GM13976 (cell line): ENCODE measurements at places on chromosomes 7 and 10.

- DNase-seq = no peak
These were observed 96.0 kb upstream of the TMEM168 start for GRCh38 chr7:112886208-112886607.

GRCh38 chr10:18178854-18179483 lies 38.7 kb downstream of the CACNB2 start:
- no peak for DNase-seq

DNA sequence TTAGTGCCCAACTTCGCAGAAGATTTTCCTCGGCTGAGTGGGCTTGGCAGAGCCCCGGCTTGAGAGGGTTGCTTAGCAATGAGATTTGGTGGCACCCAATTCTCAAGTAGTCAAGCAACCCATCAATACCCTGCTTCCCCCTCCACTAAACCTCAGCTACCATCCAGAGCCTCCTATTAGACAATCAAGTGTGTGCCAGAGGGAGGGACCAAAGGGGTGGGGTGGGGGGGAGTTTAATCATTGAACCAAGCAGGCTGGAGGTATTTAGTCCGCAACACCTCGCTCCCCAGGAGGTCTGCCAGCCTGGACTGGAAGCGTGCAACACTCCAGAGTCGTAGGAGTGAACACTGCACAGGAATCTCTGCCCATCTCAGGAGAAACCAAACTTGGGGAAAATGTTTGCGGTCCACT lies at the start of gene HKDC1:
HKDC1 (plus strand) TSS at position 292 of the 411 bp plus-strand sequence; CDS start at position 396, 104 bp downstream.
- DNase-seq = no peak

DNA sequence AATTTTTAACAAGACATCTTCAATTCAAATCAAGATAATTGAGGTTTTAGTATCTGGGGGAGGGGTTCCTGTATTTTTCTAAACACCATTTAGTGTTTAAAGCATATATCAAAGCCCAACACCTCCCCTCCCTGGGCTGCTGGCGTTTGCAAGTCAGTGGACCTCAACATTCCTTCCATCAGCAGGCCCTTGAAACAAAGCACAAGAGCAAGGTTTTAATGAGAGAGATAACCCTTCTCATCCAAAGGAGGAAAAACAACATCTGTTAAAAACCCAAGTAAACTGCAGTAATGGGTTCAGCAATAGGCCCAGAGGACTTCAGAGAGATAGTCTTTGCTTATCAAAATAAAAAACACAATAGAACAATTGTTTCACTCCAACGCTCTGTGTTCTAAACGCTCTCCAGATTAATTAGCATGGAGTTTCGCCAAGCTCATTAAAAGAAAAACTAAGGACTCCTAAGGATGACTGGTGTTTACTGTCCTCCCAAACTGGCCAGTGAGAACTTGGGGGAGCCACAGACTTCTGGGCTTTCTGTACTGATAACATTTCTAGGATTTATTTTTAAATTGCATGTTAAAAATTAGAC lies 2.5 kb downstream of the JCAD start:
- DNase-seq = no peak

DNA sequence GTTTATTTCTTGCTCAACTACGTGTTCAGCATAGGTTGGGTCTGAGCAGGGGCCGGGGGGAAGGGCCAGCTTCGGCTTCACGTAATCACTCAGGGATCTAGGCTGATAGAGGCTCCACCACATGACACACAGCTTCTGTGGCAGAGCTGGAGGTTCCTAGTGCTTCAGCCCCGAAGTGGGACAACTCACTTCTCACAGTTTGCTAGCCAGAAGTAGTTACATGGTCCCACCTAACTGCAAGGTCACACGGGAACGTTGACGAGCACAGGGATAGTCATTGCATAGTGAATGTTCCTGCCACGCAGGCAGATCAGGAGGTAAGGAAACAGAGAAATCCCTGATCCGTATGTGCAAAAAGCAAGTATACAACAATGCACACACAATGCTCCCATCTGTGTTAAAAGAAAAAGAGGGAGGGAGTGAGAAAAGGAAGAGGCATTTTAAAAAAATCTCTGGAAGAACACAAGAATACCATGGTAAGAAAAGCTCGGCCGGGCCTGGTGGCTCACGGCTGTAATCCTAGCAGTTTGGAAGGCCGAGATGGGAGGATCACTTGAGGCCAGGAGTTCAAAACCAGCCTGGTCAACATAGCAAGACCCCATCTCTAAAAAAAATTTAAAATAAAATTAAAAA lies 16.9 kb downstream of the SMURF1 start:
- DNase-seq = no peak

- DNase-seq = peak; percentile 2
These were observed 57.0 kb upstream of the DKK1 start for GRCh38 chr10:52256832-52257691.

DNA sequence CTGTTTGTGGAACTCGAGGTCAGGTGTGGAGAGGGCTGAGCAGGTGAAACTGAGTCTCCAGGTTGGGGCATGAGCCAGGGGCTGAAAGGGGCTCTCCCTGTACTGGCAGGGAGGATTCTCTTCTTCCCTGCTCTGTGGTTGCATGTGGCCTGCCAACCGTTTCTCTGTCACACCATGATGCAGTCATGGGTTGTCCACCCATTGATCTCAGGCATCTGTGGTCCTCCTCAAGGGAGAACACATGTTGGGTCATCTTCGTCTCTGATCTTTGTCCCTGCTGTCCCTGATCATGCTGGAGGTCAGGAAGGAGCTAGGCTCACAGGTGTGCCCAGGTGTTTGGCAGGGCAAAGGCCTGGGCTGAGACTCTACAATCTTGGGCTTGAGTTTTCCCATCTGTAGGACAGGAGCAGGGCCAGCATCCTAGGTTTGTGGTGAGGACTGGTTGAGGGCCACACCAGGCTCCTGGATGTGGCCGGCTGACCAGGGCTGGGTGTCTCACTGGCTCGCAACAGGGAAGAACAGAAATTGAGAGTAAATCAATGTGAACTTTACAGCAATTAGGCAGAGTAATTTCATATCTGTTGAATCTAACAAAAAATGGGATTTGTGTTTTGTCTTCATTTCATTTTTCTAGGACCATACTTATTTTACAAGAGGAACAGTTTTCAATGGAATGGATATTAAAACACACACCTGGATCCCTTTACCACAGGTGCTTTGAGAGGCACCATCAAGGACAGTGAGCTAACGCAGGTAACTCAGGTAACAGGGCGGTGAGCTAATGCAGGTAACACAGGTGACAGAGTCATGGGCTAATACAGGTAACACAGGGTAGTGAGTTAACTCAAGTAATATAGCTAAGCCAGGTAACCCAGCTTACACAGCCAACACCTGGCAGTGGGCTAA lies 58.5 kb upstream of the IGFBP3 start:
- DNase-seq = no peak

DNA sequence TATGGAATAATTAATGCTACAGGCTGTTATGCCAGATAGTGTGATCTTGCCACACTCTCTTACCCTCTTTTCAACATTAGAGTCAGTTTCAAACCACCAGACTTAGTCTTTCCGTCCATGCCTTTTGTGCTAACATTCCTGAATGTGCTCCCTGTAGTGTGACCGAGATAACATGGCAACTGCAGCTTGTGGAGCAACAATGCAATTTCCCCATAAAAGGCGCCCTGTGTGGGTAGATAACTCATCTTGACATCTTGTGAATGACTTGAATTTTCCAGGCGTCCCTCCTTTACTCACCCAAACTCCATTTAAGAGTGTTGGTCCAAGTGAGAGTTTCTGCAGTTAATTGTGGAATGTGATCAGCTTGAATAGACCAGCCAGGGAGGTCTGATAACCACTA lies 99.6 kb downstream of the DNAH11 start:
- no peak for DNase-seq

DNA sequence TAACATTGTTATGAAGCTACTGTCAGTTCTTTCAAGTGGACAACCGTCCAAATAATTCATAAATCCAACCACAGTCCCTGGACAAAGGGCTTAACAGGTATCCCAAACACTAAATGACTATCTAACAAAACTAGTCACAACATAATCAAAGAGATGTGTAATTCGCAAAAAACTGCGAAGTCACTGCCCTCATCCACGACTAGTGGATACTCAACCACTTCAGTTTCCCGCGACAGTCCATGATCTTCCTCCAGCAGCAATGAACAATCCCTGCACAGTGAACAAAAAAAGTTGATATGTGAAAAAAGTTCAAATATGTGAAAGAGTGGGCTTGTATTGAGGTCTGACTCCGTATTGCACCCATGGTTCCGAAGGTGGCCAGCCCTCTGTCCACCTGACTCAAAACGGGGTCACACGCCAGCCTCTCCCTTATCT lies 287 bp downstream of the DCLRE1A start:
- no peak for DNase-seq

DNA sequence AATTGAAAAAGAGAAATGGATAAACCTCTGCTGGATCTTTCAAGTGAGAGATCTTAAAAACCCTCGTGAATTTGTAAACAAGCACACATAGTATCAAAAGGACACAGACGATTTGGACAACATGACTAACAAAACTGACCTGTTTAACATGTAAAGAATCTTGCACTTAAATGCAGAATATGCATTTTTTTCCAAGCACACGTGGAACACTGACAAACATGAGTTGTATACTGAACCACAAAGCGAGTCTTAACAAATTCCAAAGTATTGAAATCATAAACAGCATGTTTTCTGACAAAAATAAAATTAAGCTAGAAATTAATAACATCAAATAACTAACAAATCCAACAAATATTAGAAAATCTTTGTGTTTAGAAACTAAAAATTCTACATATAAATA lies 65.0 kb upstream of the ZNF746 start:
- DNase-seq = no peak

DNA sequence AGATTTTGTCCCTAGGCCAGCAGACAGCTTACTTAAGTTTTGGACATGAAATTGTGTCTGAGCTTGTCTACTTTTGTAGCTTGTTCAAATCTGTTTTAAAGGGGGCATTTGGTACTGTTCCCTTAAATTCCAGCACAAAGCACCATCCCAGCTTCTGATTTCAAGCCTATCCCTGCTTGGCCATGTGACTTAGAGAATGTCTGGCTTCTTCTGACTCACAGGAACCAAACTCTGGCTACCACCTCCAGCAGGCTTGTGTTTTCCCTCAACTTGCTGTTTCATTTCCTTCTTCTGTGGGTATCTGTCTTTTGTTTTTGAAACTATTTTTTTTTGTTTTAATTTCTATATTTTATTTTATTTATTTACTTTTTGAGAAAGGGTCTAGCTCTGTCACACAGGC lies 97.9 kb upstream of the FZD8 start:
- no peak for DNase-seq

- no peak for DNase-seq
These were observed 457.6 kb upstream of the KLF6 start for GRCh38 chr10:4242561-4243035.

GRCh38 chr10:34627741-34628140 lies 187.4 kb downstream of the PARD3 start:
- no peak for DNase-seq

DNA sequence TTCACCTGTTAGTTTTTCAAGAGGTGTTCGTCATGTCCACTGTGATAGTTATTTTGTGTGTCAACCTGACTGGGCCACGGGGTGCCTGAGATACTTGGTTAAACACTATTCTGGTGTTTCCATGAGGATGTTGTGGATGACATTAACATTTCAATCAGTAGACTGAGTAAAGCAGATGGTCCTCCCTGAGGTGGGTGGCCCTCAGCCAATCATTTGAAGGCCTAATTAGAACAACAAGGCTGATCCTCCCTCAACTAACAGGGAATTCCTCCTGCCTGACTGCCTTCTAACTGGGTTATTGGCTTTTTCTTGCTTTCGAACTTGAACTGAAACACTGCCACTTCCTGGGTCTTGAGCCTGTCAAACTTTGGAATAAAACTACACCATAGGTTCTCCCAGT lies 75.8 kb downstream of the ENO4 start:
- DNase-seq = no peak

- DNase-seq = no peak
These were observed 161.2 kb downstream of the GRK5 start for GRCh38 chr10:119368581-119368980.

DNA sequence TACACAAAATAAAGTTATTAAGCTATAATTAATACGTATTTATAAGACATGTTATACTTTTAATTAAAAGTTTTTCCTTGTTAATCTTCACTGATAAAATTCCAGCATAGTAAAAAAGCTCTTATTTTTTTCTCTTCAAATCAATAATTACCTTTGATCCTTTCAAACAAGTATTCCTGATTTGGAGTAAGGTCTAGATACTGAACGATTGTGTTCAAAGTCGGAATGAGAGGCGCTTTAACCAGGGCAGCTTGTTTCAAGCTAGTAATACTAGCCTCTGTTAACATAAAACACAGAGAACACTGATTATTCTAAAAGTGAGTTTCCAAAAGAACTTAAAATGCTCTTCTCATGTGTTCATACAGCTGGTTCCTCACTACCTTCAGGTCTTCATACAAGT lies 27.0 kb downstream of the TMEM209 start:
- no peak for DNase-seq

GRCh38 chr7:76310102-76310957 lies 7.9 kb downstream of the HSPB1 start:
- DNase-seq = no peak

DNA sequence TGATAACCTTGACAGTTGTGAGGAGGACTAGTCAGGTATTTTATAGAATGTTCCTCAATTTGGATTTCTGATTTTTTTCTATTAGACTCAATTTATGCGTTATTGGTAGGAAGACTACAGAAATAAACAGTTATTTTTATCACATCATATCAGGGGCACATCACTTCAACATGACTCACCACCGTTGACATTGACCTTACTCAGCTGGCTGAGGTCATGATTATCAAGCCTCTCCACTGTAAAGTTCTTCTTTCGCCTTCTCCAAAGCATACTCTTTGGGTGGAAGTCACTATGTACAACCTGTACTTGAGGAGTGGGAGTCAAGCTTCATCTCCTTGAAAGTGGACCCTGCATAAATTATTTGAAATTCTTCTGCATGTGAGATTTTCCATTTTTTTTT lies 194.3 kb upstream of the IGFBP3 start:
- no peak for DNase-seq

- DNase-seq = no peak
These were observed 55.7 kb upstream of the GPR22 start for GRCh38 chr7:107414198-107414597.

DNA sequence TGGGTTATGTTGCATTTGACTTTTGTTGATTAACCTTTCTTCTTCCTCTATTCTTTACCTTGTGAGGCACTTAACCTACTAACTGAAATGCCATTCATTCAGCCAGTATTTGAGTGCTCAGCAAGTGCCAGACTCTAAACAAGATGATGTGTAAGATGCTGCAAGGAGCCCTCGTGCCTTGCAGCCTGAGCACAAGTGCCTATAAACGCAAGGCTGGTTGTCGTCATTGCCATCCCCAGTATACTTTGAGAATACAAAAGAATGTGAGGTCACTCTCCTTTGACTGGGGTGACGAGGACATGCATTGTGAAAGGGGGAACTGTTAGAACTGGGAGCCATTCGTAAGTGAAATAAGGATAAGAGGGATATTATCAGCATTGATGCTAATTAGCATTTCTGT lies 103.0 kb downstream of the AUTS2 start:
- no peak for DNase-seq
